ENCODE measurements at places on chromosomes 11 and 22. TPM values are rescaled to one million over a fixed set of nuclear protein-coding genes. Genes with fewer than 3 reads are reported as not detected.

DNAJB7 gene
- not detected for total RNA-seq

OR5B21 gene
- not detected for total RNA-seq

CCDC87 gene
- 0.26 TPM for total RNA-seq

NELL1 gene
- total RNA-seq = 0.16 TPM

KDM4E gene
- not detected for total RNA-seq

DMC1 gene
- total RNA-seq = 0.52 TPM

NCF4 gene
- total RNA-seq = not detected

TMEM191C gene
- 0.75 TPM for total RNA-seq

OR52N4 gene
- total RNA-seq = not detected

LZTR1 gene
- total RNA-seq = 51.8 TPM

OR52I1 gene
- total RNA-seq = not detected

ART1 gene
- total RNA-seq = 2.7 TPM

TMEM86A gene
- total RNA-seq = 12.9 TPM

UCP2 gene
- total RNA-seq = 148 TPM

GDPD4 gene
- total RNA-seq = not detected

RPS6KB2 gene
- total RNA-seq = 53.3 TPM

OR51B4 gene
- total RNA-seq = not detected

DAGLA gene
- total RNA-seq = 2.9 TPM

SLC22A12 gene
- not detected for total RNA-seq

GAB4 gene
- total RNA-seq = not detected

ACCS gene
- total RNA-seq = 10.7 TPM

CDKN1C gene
- 533 TPM for total RNA-seq

MIF gene
- total RNA-seq = 603 TPM

SLC35F2 gene
- 0.29 TPM for total RNA-seq

RBM14 gene
- total RNA-seq = 28.6 TPM

MFRP gene
- 0.31 TPM for total RNA-seq

BARX2 gene
- not detected for total RNA-seq

ABCG4 gene
- total RNA-seq = 0.16 TPM
